ENCODE measurements at places on chromosomes 4 and X. TPM values are rescaled to one million over a fixed set of nuclear protein-coding genes. Genes with fewer than 3 reads are reported as not detected.

Gene TLR6
- total RNA-seq = 2.1 TPM

Gene FREM3
- total RNA-seq = not detected

Gene NRK
- 0.08 TPM for total RNA-seq

Gene AWAT2
- total RNA-seq = not detected

Gene NCAPG
- total RNA-seq = 0.08 TPM

Gene EOLA2
- 10.5 TPM for total RNA-seq

Gene USP38
- 36.1 TPM for total RNA-seq

Gene PDGFRA
- 6.5 TPM for total RNA-seq

Gene GNRHR
- total RNA-seq = not detected

Gene TREX2
- 1.3 TPM for total RNA-seq

Gene LPAR4
- total RNA-seq = not detected
